ENCODE measurements at places on chromosomes 16 and 17. TPM values are rescaled to one million over a fixed set of nuclear protein-coding genes. Genes with fewer than 3 reads are reported as not detected.
A peak's percentile ranks its signal among the peaks of the same experiment; 100 is the strongest.

UTS2R gene
- total RNA-seq = 0.46 TPM

HOXB7 gene
- total RNA-seq = not detected

VMO1 gene
- not detected for total RNA-seq

GRIN2A gene
- 1.8 TPM for total RNA-seq

PRKCA gene
- 1.7 TPM for total RNA-seq

CDH11 gene
- total RNA-seq = 167 TPM

MSLN gene
- 1.2 TPM for total RNA-seq

DNAAF8 gene
- total RNA-seq = not detected

HOXB13 gene
- not detected for total RNA-seq

SLC5A10 gene
- total RNA-seq = not detected

CD300LF gene
- total RNA-seq = not detected

C16orf89 gene
- total RNA-seq = 0.37 TPM

- H3K36me3 ChIP-seq = no peaks in the 10 kb centered on the region
- H3K4me3 ChIP-seq = no peak overlapping the region
Observed at GRCh38 chr16:12229759-12230594, 253.4 kb downstream of the SNX29 start.

GRCh38 chr17:27635275-27635823 lies 4.4 kb downstream of the LGALS9 start:
- H3K4me3 ChIP-seq = no peak overlapping the region
- no peaks in the 10 kb centered on the region for H3K4me1 ChIP-seq
- no peak for DNase-seq
- no peaks in the 10 kb centered on the region for H3K27me3 ChIP-seq
- H3K27ac ChIP-seq = no peak overlapping the region
- H3K36me3 ChIP-seq = no peaks in the 10 kb centered on the region

- DNase-seq = no peak
- H3K27me3 ChIP-seq = peaks cover 30% of the 10 kb centered on the region
- no peak overlapping the region for H3K4me3 ChIP-seq
- no peaks in the 10 kb centered on the region for H3K36me3 ChIP-seq
- H3K27ac ChIP-seq = no peak overlapping the region
- peaks cover 13% of the 10 kb centered on the region for H3K4me1 ChIP-seq
Observed at GRCh38 chr17:28369684-28370034, 448 bp downstream of the VTN start.

GRCh38 chr16:815861-816260 lies 15.3 kb upstream of the GNG13 start:
- peaks cover 10% of the 10 kb centered on the region for H3K4me1 ChIP-seq
- H3K27ac ChIP-seq = no peak overlapping the region
- H3K4me3 ChIP-seq = no peak overlapping the region
- H3K27me3 ChIP-seq = peaks cover 40% of the 10 kb centered on the region
- DNase-seq = no peak

DNA sequence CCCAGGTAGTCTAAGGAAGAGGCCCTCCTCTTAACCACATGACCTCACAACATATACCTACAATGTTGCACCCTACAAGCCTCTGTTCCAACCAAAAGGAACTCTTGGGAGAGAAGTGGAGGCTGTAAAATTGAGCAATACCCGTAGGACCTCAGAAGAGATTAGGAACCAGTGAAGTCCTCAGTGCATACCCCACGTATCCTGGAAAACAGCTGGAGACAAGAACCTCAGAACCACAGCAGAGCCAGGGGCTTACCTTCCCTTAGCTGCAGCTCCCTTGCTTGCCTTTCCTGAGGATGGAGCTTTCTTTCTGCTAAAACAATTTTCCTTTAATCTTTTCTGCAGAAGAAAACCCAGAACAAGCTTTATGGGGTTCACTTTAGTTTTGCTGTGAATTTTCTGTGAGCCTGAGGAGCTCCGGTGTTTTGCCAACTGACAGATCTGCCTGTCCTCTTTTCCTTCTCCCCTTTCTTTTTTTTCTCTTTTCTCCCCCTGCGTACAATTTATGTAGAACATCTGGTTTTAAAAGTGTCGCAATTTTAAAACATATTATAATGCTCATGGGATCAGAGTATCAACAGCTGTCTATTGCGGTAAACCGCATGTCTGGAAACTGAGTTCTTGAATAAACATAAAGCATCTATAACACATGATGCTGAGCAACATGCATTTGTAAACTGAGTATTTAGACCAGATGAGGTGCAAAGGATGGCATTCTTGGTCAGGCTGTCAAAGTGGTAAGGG lies 226.4 kb upstream of the MAF start:
- H3K27ac ChIP-seq = no peak overlapping the region
- DNase-seq = no peak
- H3K36me3 ChIP-seq = no peaks in the 10 kb centered on the region
- no peaks in the 10 kb centered on the region for H3K4me1 ChIP-seq
- H3K27me3 ChIP-seq = no peaks in the 10 kb centered on the region
- H3K4me3 ChIP-seq = no peak overlapping the region

GRCh38 chr16:27218756-27219155 lies 15.4 kb downstream of the KDM8 start:
- H3K27me3 ChIP-seq = no peaks in the 10 kb centered on the region
- DNase-seq = no peak
- H3K4me1 ChIP-seq = no peaks in the 10 kb centered on the region
- no peaks in the 10 kb centered on the region for H3K36me3 ChIP-seq
- H3K27ac ChIP-seq = no peak overlapping the region

- H3K4me1 ChIP-seq = peaks cover 41% of the 10 kb centered on the region
- H3K36me3 ChIP-seq = no peaks in the 10 kb centered on the region
- H3K4me3 ChIP-seq = no peak overlapping the region
- DNase-seq = peak; percentile 42
- peak overlapping the region; percentile 43 for H3K27ac ChIP-seq
Observed at GRCh38 chr17:29140631-29141513, 39.3 kb downstream of the MYO18A start.

GRCh38 chr17:6641247-6641863 lies 495 bp downstream of the TXNDC17 start:
- H3K4me1 ChIP-seq = peaks cover 11% of the 10 kb centered on the region
- H3K36me3 ChIP-seq = peaks cover 8% of the 10 kb centered on the region
- peak; percentile 88 for DNase-seq

DNA sequence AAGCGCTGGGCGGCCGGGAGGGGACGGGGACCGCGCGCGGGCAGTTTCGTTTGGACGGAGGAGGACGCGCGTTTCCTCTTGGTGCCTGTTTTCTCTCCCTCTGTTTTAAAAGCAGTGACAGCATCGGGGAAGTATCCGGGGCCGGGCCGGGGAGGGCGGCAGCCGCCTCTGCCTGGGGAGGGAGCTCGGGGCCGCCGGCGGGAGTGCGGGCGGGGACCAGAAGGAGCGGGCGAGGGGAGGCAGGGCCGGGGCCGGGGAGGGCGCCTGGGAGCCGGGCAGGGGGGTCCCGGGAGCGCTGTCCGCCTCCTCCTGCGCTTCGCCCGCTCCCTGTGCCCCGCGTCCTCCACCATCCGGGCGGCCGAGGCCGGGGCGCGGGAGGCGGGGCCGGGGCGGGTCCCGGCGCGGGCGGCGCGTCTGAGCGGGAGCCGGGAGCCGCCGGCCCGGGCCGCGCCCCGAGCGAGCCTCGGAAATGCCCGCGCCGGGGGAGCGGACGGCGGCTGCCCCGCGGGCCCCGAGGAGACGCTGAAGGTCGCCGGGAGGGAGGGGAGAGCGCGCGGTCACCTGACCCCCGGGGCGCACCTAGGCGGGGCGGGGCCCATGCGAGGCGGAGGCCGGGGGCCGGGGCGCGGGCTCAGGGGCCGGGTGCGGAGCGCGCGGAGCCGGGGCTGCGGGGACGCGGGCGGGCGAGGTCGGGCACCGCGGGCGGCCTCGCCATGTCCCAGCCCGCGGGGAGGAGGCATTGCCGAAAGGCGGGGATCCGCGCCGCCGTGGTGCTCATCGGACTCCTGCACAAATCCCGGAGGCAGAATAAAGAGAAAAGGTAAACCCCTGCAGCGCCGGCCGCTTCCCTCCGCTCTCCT lies 57.3 kb downstream of the RAP1GAP2 start:
- DNase-seq = peak; percentile 72
- H3K27me3 ChIP-seq = peaks cover 75% of the 10 kb centered on the region
- H3K36me3 ChIP-seq = no peaks in the 10 kb centered on the region
- H3K4me1 ChIP-seq = peaks cover 19% of the 10 kb centered on the region
- H3K27ac ChIP-seq = no peak overlapping the region

- no peak for DNase-seq
- H3K4me3 ChIP-seq = no peak overlapping the region
- no peaks in the 10 kb centered on the region for H3K36me3 ChIP-seq
- H3K27ac ChIP-seq = no peak overlapping the region
- H3K4me1 ChIP-seq = peaks cover 24% of the 10 kb centered on the region
- H3K27me3 ChIP-seq = peaks cover 5% of the 10 kb centered on the region
Observed at GRCh38 chr16:50474138-50474537, 74.1 kb upstream of the NKD1 start.

DNA sequence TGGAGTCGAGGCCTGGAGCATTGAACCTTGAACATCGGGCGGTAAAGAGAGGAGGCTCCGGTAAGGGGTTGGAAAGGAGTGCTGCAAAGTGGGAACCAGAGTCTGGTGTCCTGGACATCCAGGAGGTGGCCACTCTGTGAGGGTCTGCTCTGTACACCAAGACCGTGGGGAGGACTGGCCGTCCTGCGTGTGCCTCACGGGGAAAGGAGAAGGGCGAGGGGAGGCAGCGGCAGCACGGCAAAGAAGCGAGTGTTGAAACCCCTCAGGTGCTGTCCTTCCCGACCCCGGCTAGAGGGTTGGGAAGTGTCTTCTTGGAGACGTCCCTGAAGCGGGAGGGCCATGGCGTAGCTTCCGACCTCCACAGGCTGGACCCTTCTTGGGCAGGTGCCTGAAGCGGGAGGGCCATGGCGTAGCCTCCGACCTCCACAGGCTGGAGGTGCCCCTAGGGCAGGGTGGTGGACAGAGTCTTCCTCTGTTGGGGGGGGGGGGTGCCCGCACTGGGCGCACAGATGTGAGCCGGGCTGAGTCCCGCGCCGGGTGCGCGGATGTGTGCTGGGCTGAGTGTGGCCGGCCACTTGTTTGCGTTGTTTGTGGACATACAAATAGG lies 42.0 kb downstream of the FOXK2 start:
- peaks cover 3% of the 10 kb centered on the region for H3K4me1 ChIP-seq
- no peak for DNase-seq
- H3K27ac ChIP-seq = no peak overlapping the region
- H3K36me3 ChIP-seq = peaks cover 8% of the 10 kb centered on the region
- no peaks in the 10 kb centered on the region for H3K27me3 ChIP-seq

GRCh38 chr17:72702136-72702735 lies 390.3 kb downstream of the SLC39A11 start:
- peaks cover 5% of the 10 kb centered on the region for H3K4me1 ChIP-seq
- H3K4me3 ChIP-seq = no peak overlapping the region
- no peak overlapping the region for H3K27ac ChIP-seq
- no peak for DNase-seq
- H3K36me3 ChIP-seq = no peaks in the 10 kb centered on the region

DNA sequence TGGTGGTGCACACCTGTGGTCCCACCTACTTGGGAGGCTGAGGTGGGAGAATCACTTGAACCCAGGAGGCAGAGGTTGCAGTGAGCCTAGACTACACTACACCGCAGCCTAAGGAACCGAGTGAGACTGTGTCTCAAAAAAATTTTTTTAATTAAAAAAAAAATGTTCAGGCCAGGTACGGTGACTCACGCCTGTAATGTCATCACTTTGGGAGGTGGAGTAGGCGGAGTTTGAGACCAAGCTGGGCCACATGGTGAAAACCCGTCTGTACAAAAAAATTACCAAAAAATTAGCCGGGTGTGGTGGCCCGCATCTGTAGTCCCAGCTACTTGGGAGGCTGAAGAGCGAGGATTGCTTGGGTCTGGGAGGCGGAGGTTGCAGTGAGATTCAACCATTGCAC lies 3.6 kb upstream of the FAM222B start:
- no peak for DNase-seq
- no peak overlapping the region for H3K27ac ChIP-seq
- no peaks in the 10 kb centered on the region for H3K36me3 ChIP-seq

GRCh38 chr17:17377071-17377967 lies 74.1 kb downstream of the NT5M start:
- no peaks in the 10 kb centered on the region for H3K4me1 ChIP-seq
- no peak overlapping the region for H3K27ac ChIP-seq
- DNase-seq = no peak
- H3K27me3 ChIP-seq = no peaks in the 10 kb centered on the region

DNA sequence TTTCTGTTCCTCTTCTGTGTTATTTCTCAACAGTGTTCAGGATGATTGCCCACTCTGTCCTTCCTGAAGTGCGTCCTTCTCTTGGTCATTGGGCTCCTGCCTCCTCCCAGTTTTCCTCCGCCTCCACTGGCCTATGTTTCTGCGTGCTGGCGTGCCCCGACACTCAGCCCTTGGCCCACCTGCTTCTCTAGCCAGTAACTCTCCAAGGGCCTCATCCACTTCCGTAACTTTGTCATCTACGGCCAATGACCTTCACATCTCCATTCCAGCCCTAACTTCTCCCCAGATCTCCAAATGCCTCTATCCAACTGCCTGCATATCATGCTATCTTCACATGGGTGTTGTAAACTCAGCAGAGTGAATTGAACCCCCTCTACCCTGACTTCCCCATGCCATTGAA lies 39.6 kb upstream of the RPL38 start:
- no peaks in the 10 kb centered on the region for H3K27me3 ChIP-seq
- H3K27ac ChIP-seq = no peak overlapping the region
- H3K4me1 ChIP-seq = peaks cover 14% of the 10 kb centered on the region
- DNase-seq = no peak
- H3K36me3 ChIP-seq = no peaks in the 10 kb centered on the region
- H3K4me3 ChIP-seq = no peak overlapping the region

DNA sequence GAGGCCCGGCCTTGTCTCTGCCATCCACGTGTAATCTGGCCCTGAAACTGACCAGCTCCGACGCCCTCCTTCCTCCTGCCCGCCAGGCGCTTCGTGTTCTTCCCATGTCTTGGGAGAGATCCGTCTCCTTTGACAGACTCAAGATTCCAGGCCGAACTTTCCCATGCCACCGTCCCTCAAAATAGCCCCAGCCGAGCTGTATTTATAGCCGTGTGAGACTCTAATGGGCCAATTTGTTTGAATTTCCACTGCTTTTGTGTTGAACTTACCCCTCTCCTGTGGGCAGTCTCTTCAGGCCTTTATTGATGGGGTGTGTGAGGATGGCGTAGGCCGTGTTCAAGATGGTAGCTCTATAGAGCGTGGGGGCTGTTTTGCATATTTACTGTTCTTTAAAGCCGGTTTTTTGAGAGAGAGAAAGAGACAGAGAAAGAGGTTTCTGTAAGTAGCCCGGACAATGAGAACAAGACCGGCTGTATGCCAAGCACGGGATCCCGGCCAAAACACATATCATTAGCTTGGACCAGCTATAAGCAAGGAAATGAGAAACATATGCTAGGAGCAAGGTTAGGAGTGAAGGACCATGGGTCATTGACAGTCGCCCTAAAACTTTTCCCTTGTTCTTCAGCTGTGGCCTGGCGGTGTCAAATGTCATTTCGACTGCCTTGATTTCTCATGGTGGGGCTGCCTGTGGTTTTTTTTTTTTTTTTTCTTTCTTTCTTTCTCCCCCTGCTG lies 124.5 kb upstream of the ZFHX3 start:
- DNase-seq = peak; percentile 52
- H3K4me3 ChIP-seq = no peak overlapping the region
- H3K27me3 ChIP-seq = no peaks in the 10 kb centered on the region
- H3K36me3 ChIP-seq = no peaks in the 10 kb centered on the region
- peaks cover 19% of the 10 kb centered on the region for H3K4me1 ChIP-seq

Measured in neural progenitor cell (in vitro differentiated cells).